ENCODE measurements at places on chromosomes 6 and 20.

DNA sequence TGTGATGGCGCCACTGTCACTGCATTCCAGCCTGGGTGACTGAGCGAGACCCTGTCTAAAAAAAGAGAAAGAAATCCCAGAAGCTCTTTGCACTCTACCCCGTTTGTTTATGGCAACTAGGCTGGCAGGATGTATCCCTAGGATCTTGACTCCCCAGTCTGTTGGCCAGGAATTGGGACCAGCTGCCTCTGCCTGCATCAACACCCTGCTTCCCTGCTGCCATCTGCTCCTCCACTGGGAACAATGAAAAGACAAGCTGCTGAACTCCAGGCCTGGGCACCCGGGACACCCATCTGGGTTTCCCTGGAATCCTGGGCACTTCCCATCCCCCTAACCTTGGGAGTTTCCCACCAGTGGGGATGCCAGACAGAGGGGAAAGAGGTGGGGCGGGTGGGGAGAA, 64.9 kb downstream of the CPNE5 start:
- no peak for DNase-seq

- no peak for DNase-seq
Measured at GRCh38 chr6:126788861-126789365, 329.6 kb upstream of the RSPO3 start.

GRCh38 chr6:113388996-113389395, 468.1 kb upstream of the MARCKS start:
- no peak for DNase-seq

GRCh38 chr6:158729906-158730540, 80.2 kb downstream of the SYTL3 start:
- no peak for DNase-seq

DNA sequence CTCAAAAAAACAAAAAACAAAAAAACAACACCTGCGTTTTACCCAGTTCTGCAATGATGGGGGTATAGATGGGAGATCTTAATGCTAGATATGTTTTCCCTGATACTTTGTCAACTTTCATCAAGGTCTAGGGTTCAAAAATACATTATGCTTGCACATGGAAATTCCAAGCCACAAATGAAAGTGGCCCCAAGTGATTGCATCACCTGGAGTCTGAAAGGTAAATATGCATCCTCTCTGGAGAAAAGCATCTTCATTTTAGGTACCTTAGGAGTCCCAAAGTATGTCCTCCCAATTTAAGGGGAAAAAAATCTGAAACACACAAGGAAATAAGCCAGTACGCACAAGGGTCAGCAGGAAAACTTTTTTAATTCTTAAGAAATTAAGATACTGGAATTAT, 12.6 kb upstream of the ZC3H12D start:
- no peak for DNase-seq

DNA sequence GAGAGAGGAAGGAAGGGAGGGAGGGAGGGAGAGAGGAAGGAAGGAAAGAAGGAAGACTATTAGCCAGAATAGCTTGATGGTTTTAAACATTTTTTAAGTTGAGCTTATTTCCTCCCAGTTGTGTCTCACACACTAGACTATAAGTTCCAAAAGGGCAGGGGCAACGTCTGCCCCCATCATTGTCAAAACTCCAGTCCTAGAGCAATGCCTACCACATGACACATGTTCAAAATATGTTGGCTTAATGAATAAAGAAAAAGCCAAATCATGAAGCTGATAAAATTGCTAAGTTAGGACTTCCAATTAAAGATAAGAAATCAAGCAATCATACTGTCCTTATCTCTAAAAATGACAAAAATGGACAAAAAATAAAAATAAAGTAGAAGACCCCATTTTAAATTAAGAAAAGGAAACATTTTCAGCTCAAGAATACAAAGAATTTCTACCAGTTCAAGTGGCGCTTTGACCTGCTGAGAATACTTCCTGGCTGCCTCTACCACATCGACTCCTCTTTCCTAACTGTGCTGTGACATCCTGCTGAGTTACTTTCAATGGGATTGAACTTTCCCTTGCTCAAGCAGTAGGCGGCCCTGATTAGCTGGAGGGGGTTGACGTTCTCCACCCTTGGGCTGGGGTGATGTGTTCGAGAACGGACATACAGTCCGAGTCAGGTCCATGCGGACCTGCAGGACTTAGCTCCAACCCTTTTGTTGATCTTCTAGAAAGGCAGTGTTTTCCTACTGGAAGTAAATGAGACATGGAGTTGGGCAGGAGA, 283.9 kb upstream of the FOXQ1 start:
- no peak for DNase-seq

- no peak for DNase-seq
Measured at GRCh38 chr6:159984268-159984786, 15.4 kb downstream of the IGF2R start.

GRCh38 chr20:3716195-3716834, 3.9 kb upstream of the SIGLEC1 start:
- DNase-seq = peak; percentile 79

GRCh38 chr6:3341467-3341866, 82.7 kb downstream of the PSMG4 start:
- DNase-seq = no peak

GRCh38 chr6:136720045-136720770, 72.1 kb downstream of the MAP3K5 start:
- DNase-seq = no peak

GRCh38 chr20:58054780-58055373, 173.6 kb downstream of the ANKRD60 start:
- no peak for DNase-seq

- no peak for DNase-seq
Measured at GRCh38 chr6:49205526-49205925, 257.5 kb downstream of the MMUT start.

DNA sequence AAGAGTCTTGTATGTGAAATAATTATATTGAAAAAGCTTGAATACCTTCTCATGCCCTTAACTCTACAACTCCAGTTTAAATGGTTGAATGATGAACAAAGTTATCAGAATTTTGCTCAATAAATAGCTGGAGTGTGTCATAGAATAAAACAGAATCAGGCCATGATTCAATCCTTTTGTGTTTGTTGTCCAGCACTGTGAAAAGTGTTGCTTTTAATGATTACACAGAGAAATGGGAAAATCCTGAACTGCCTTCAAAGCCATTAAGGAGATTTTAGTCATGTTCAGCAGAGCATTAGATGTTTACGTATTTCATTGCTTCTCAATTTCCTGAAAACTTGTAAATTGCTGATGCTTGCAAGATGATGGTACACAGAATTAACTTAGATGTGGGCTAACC, 262.9 kb upstream of the BTBD3 start:
- no peak for DNase-seq

GRCh38 chr20:59069026-59069425, 26.4 kb upstream of the PRELID3B start:
- DNase-seq = no peak

- DNase-seq = no peak
Measured at GRCh38 chr20:21102603-21103311, 3.4 kb downstream of the LINC00237 start.

- DNase-seq = no peak
Measured at GRCh38 chr6:8075185-8075584, 11.0 kb upstream of the BLOC1S5 start.

DNA sequence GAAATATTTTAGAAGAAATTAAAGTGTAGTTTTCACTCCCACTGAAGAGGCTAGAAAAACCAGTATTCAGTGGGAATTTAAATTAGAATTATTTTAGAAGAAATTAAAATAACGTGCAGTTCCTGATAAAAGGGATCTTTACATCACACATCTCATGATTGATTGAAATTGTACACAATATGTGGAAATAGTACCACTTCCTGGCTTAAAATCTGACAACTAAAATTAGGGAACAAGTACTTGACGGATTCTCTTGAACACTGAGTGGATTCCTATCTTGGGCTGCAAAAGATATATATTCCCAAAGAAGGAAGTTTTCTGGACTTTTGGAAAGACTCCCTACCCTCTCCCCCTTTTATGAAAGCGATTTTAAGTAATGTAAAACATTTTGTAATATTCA, 14.6 kb upstream of the MTCL3 start:
- no peak for DNase-seq

- no peak for DNase-seq
Measured at GRCh38 chr6:7787137-7787608, 61.3 kb downstream of the BMP6 start.
